ENCODE measurements at places on chromosomes 2 and 18. TPM values are rescaled to one million over a fixed set of nuclear protein-coding genes. Genes with fewer than 3 reads are reported as not detected.
A peak's percentile ranks its signal among the peaks of the same experiment; 100 is the strongest.

DNA sequence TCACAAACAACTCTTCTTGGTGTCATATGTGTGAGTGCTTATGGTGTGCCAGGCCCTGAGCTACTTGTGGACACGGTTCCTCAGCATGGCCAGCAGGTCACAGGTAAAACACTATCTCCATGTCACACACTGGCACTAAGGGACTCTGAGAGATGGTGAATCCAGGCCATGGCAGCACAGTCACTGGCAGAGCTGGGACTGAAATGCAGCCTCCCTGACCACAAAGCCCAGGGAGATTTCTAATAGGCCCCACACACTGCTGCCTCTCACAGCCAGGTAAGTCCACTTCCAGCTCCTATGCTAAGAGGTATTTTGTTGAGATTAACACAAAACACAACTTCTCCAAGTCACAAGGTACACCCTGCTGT lies 92.0 kb downstream of the ACTR2 start:
- no peak for DNase-seq

- DNase-seq: no peak
These were observed 56.7 kb downstream of the SDC1 start for GRCh38 chr2:20168048-20168726.

DNA sequence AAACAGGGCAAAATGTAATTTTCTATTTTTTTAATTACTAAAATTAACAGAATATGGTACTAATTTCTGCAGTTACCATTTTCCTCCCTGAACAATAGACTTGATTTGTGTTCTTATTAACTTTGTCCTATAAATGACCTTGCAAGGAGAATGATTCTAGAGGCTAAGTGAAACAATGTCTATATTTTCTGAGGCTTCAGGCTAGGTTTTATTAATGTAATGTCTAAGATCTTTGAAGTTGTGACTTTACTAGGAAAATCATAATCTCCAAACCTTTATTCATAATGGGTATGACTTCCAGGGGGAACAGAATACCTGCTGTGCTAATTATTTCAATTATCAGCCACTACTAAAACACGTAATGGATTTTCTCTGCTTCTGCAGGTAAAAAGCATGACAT lies 94.4 kb downstream of the TAF4B start:
- DNase-seq: no peak

DNA sequence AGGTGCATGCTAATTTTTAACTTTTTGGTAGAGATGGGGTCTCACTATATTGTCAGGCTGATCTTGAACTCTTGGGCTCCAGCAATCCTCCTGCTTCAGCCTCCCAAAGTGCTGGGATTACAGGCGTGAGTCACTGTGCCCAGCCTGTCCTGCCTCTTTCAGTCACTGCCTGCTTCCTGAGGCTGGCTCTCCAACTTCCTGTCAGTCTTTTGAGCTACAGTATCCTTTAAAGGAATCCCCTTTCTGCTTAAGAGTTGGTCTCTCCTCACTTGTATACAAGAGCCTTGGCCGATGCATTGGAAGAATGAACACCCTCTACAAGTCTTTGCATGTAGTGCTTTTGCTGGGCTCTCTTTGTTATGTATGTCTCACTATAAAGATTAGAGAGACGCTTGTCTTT lies 88.4 kb upstream of the SMAD2 start:
- DNase-seq: no peak

DNA sequence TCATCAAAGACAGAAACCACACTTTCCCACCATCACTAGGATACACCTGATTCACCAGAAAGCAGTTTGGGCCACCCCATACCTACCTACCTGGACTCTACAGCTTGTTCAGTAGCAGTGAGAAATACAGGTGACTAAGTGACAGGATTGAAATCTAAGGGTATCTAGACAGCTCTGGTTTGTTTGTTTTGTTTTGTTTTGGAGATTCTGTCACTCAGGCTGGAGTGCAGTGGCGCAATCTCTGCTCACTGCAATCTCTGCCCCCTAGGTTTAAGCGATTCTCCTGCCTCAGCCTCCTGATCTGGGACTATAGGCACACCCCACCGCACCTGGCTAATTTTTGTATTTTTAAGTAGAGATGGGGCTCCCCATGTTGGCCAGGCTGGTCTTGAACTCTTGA lies 3.1 kb downstream of the TTC21B start:
- DNase-seq: no peak

GRCh38 chr2:236238751-236239150 lies 25.5 kb downstream of the ASB18 start:
- DNase-seq: no peak

DNA sequence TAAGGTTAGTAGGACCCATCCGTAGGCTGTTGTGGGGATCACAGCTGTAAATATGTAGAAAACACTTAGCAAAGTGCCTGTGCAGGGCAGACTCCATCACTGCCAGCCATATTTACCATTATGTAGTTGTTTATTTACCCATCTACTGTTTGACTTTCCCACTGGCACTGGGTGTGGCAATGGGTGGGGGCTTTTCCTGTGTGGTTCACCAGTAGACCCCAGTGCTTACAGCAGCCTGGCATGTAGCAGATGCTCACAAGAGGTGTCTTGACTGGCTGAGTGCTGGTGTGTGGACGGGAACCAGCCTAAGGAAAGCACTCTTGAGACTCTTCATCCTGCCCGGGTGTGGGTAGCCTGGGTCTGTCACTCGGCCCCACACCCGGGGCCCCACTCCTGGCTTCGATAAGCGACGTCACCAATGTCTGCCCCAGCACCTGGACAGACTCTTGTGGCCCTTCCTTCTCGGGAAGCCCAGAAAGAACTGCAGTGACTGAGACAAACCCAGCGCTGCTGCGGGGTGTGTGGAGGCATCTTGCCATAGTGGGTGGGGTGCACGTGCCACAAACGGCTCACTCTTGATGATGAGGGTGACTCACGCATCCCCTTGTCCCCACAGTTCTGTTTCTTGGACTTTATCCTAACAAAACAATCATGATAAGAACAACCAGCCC lies 78.3 kb downstream of the HDAC4 start:
- no peak for DNase-seq

DNA sequence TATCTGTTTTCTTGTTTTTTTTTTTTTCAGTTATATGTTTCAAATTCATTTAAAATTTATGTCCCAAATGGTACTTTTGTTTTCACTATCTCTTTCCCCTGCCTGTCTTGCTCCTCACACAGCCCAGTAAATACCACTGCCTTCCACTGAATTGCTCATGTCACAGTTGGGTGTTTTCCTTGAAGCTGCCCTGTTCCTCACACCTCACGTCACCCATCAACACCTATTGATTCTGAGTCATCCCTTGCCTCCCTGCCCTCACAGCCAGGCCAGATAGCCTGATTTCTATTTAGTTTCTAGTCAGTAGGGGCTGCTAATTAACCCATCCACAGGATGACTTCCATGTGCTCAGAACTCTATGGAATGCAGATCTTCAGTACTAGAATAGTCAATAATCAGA lies 25.3 kb downstream of the FSHR start:
- no peak for DNase-seq

DNA sequence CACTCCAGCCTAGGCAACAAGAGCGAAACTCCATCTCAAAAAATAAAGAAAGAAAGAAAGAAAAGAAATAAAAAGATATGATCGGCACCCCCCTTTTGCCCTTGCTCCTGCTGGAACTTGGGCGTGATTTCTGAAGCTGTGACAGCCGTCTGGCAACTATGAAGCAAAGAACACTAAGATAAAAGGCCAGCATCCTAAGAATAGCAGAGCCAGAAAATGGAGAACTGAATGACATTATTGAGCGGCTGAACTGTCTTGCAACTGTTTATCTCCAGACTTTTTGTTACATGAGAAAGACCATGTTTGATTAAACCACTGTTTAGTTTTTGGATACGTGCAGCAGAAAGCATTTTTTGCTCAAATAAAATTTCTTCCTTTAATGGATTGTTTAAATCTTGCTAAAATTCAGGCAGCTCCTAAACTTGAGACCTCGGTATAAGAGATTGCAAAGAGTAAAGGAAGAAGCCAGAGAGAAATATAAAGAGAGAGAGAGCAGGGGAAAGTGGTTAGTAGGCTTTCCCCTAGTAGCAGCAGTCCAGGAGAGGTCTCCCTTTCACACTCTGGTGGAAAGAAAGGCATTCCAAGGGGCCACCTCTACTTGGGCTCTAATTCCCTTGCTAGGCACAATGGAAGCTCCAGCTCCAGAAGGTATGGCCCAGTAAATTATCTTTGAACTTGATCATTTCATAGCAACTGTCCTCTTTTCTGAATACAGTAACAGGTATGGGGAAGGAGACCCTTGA lies 8.2 kb upstream of the MBD2 start:
- DNase-seq: no peak

DNA sequence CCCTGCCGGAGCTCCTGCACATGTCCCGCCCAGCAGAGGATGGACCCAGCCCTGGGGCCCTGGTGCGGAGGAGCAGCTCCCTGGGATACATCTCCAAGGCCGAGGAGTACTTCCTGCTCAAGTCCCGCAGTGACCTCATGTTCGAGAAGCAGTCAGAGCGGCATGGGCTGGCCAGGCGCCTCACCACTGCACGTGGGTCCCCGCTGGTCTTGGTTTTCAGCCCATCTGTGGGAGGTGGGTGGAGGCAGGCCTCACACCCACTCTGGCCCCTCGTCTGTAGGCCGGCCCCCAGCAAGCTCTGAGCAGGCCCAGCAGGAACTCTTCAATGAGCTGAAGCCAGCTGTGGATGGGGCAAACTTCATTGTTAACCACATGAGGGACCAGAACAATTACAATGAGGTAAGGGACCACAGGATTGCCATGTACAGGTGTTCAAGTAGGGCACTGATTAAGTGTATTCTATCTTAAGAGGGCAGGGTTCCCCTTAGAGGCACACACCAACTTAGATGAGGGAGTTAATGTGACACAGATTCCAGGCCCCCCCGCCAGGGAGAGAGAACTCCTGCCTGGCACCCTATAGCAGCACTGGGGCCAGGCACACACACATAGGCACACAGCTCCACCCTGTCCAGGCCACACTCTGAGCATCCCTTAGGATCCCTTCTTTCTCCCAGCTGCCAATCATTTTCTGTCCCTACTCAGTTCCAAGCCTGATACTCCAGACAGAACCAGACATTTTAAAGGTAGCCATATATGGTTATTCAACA lies 5.4 kb upstream of the CHRNG start:
- DNase-seq: no peak

Gene C2orf76
- total RNA-seq: 7.8 TPM

Gene SERPINB10
- 0.22 TPM for total RNA-seq

- DNase-seq: no peak
These were observed 89.6 kb downstream of the NR4A2 start for GRCh38 chr2:156242874-156243273.

DNA sequence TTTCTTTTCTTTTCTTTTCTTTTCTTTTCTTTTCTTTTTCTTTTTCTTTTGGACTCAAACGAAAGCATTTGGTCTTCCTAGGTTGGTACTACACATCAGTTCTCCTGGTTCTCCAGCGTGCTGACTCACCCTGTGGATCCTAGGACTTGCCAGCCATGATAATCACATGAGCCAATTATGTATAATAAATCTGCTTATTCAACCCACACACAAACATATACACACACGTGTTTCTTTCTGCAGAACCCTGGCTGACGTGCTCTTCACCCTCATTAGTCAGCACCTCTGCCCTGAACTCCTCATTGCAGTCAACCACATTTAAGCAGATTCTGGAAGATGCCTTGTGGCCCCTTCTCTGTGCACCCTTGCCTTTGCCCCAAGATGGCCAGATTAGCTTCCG lies 162.4 kb upstream of the MYT1L start:
- DNase-seq: no peak

DNA sequence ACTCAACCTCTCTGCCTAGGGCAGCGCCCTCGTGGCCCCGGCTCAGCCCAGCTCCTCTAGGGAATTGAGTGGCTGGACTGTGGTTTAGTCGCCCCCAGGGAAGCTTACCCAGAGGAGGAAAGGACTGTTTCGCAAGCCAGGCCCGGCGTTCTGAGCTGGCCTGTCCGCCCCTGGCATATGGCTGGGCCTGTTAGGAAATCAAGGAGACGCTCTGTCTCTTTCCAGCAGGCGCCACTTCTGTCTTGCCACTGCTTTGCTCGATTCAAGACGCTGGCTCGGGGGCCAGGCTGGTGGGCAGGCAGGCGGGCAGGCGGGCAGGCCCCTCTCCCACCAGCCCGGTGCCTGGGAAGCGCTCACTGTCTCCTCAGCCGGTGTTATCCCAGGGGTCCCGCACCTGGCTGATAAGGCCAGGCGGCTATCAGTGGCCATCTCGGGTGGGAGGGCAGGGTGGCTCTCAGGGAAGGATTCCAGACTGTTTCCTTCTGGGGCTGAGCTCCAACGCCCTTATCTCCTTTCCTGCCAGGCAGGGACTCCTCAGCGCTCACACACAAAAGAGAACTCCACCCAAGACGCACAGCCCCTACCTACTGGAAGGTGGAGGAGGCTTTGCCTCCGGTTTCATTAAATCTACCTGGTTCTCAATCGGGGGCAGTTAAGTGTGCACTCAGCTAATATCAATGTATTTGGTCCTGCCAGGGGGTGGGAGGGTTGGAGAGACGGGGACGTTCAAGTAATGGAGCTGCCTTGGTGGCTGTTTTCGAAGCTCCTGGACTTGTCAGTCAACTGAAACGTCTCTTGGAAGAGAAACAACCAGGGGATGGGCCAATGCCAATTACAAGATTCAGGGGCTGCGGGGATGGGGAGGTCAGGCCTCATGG lies 109.1 kb downstream of the SMAD7 start:
- DNase-seq: no peak

DNA sequence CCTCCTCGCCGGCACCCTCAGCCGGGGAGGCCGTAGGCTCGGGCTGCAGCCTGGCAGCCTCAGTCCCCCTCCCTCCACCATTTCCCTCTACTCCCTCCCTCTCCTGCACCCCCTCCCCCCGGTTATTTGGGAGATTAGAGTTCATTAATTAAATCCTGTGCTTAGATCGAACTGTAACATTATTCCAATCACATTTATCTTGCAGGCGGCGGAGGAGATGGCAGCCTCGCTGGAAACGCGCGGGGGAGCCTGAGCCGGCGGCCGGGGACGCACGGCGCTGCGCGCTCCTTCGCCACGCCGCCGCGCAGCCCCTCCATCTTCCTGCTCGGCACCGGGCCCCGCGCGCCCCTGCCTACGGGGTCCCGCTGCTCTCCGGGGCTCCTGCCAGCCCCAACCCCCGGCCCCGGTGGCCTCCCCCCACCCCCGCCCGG lies at the start of gene ST8SIA3:
ST8SIA3 (plus strand) TSS at position 287 of the 431 bp plus-strand sequence. CDS start 290 bp downstream, outside the sequence.
- DNase-seq: no peak

- DNase-seq: no peak
These were observed 96.0 kb downstream of the PLB1 start for GRCh38 chr2:28591711-28592335.

DNA sequence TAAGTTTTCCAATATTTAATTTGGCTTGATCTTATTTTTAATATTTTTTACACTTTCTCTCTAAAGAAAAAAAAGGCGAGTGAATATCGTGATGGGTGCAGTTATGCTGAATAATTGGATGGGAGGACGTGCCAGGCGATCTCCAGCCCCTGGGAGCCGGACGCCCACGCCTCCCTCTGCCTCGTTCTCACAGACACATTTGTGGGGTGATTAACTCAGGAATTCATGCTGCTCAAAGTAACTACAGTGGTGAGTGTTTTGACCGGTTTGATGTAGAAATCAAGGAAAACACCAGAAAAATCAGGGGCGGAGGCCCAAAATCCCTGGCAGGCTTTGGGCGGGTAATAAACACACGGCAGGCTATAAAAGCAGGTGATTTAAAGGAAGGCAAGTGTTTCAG lies 736.8 kb upstream of the SALL3 start:
- DNase-seq: peak; percentile 14

- DNase-seq: no peak
These were observed 16.3 kb downstream of the SLC3A1 start for GRCh38 chr2:44291281-44292248.
